EH (cell line): ENCODE measurements at places on chromosomes 11 and 22.

- no peak for DNase-seq
Measured at GRCh38 chr11:122765487-122766131, 72.7 kb upstream of the CRTAM start.

DNA sequence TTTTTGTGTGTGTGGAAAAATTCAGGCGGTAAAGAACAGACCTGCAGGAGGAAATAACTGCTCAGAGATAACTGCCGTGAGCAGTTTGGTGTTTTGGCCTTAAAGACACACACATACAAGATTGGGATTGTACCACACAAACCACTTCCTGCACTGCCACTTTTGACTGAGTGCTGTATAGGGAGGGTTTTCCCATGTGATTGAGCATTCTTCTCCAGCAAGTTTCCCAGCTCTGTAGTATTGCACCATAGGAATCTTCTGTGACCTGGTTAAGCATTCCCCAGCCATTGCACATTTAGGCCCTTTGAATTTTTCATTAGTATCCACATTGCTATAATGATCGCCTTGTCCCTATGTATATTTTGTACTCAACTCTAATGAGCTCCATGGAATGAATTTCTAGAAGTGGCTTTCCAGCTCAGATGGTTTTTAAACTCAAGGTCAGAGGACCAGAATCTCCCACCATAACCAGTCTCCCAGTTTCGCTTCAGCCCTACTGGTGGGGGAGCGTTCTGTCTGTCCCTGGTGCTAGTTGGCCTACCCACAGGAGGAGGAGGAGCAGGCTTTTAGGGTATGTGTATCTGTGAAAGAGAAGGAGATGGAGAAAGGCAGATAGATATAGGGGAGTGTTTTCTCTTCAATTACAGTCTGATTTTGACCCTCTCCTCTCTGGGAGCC, 9.3 kb downstream of the CD82 start:
- DNase-seq: peak; percentile 98

DNA sequence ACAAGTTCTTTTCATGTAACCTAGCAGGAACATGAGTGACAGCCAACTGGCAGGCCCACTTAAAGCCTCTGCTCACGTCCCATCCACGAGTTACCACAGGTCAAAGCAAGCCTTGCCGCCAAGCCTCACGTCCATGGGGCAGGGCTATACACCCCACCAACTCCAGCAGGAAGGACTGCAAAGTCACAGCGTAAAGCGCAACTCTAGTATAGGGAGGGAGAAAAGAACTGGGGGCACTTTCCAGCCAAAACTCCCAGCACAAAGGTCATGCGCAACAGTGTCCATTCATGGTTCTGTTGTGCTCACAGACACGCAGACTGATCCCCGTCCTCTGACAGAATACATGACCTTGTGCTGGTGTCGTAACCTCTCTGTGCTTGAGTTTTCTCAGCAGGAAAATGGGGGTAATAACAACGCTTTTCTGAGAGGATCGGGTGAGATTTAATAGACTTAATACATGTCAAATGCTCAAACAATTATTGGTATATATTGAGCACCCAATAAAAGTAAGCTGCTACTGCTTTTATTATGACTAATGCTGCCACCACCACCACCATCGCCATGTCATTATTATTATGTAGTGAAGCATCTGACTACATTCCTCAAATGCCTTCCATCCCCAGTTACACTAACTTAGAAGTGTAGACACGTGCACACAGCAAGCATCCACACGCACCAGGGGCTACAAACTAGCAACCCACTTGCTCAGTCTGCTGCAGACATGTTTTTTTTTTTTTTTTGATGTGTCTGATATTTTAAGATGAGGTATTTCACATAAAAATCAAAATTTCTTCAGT, 104.4 kb upstream of the PARVA start:
- peak; percentile 90 for DNase-seq

DNA sequence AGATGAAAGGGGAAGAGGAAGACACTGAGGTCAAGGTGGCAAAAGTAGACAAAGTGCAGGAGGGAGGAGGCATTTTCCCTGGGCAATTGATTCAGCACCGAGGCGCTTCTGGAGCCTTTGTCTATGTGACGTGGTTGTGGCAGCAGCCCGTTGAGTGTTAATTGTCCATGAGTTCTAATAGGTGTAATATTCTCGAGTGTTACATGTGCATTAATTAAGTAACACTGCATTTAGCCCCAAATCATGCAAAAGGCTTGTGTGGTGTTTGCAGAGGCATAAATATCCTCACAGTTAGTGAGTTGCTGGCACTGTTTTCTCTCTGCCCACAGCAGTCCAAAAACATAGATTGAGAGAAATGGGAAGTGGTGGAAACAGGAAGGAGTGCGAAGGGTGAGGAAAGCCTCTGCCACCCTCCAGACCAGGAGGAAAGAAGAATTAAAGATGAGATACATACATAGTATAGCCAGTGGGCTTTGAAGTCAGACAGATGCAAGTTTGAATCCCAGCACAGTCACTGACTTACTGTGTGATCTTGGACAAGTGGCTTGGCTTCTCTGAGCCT, 361.2 kb downstream of the MN1 start:
- DNase-seq: no peak

DNA sequence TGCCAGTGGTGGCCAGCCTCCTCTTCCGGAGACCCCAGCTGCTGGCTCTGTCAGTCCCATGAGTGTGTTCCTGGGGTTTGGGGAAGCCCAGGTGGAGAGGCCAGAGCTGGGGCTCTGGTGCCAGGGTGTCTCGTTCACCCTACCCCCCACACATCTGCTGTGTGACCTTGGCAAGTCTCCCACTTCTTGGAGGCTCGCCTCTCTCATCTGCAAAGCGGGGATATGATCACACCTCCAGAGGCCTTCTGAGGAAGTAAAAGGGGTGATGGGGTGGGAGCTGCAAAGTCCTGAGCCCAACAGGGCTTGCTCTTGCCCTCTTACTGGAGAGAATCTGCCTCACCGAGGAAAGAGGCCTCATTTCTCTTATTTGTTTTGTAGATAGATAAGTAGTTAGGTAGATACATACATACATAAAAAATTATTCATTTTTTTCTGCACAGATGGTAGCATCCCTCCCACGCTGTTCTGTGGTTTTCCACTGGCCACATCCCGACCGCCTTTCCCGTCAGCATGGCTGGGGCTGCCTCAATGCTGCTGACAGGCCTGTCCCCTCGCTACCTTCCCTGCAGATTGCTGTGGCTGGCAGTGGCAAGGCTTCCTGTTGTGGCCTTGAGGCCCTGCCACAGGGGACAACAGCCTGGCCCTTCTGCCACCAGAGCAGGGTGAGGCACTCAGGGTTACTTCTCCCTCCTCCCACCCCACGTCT, 23.9 kb downstream of the MYO7A start:
- DNase-seq: no peak

GRCh38 chr22:50138988-50139387, 31.5 kb upstream of the PANX2 start:
- no peak for DNase-seq

GRCh38 chr11:23097891-23098290, 237.6 kb upstream of the CCDC179 start:
- no peak for DNase-seq

GRCh38 chr11:35363854-35364780, 55.2 kb downstream of the SLC1A2 start:
- peak; percentile 95 for DNase-seq

DNA sequence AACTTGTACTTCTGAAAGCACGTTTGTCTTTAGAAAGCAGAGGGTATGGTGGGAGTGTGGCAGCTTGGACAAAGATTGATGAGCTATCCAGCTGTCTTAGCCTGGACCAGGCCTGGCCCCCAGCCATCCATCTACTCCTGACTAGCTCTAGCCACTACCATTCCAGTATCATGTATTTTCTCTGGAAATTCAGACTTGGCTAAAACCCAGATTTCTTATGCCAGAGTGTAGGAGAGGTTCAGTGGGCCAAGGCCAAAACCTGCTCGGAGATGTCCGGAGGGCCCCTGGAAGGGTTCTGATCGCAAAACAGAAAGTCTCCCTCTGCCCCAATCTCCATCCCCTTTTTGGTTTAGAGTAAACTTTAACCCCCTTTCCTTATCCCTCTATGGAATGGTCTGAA, 24.8 kb upstream of the MTCH2 start:
- DNase-seq: no peak

- peak; percentile 27 for DNase-seq
Measured at GRCh38 chr22:25540166-25540907, 24.1 kb upstream of the GRK3 start.

DNA sequence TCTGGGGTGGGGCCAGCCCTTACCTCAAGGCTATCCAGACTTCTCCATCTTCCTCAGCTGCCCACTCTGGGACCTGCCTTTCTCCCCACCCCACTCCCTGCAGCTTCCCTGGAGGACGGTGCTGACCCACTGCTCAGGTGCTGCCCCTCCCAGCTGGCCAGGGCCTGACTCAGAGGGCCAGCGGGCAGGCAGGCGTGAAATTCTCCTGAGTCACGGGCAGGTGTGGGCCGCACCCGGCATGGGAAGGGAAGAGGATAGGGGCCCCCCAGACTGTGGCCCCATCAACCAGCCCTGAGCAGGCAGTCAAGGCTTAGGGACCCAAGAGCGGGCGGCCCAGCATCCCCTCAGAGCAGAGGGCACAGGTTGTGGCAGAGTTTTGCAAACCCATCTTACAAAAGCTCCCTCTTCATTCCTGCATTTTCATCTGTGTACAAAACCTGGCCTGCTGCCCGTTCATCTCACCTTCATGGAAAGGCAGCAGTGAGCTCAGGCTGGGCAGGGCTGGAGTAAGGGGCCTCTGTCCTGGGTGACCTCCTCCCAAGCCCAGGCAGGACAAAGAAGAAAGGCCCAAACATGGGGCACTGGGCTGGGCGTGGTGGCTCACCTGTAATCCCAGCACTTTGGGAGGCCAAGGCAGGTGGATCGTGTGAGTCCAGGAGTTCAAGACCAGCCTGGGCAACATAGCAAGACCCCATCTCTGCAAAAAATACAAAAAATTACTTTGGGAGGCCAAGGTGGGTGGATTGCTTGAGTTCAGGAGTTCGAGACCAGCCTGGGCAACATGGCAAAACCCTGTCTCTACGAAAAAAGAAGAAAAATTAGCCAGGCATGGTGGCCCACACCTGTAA, 6.1 kb downstream of the RHOD start:
- DNase-seq: no peak

- DNase-seq: peak; percentile 65
Measured at GRCh38 chr11:102293873-102294601, 23.2 kb upstream of the BIRC3 start.

DNA sequence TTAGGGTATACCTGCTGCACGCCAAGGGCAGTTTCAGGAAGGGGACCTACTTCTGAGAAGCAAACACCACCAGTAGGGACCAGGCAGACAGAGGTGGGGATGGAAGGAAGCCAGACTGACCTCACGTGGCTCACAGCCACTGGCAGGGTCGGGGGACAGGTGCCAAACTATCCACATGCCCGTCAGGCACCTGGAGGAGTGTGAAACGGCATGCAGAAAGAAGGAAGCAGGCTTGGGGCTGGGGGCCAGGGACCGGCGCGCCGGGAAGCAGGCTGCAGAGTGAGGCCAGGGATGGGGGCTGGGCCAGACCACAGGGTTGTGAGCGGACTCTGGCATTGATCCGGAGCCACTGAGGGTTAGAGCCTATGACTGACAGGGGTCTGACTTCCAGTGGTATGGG, 47.5 kb downstream of the CDKN1C start:
- no peak for DNase-seq

- DNase-seq: no peak
Measured at GRCh38 chr22:17921871-17922821, 102.2 kb downstream of the MICAL3 start.

DNA sequence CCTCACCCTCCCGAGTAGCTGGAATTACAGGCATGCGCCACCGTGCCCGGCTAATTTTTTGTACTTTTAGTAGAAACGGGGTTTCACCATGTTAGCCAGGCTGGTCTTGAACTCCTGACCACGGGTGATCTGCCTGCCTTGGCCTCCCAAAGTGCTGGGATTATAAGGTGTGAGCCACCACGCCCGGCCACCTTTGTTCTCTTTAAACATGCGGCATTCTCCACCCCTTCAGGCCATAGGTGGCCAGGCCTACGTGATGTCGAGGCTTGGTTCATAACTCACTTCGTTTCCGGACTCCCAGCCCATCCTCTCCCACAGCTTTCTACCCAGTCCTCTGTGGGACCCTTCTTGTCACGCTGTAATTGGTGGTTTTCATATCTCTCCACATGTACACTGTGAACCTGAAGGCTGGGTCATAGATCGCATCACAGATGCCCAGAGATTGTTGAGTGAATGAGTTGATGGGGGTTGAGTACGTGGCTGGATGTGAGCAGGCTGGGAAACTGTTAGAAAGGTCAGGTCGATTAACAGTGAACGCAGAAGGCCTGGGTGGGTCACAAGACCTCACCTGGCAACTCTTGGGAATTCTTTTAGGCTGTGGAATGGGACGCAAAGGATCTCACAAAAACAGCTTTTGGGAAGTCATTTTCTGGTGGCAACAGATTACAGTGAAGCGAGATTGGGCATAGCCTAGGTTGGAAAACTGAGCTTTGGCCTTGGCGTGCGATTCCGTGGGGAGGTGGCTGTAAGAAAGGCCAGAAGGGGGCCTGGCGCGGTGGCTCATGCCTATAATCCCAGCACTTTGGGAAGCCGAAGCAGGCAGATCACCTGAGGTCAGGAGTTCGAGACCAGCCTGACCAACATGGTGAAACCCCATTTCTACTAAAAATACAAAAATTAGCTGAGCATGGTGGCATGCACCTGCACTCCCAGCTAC, 44.5 kb downstream of the ST14 start:
- DNase-seq: no peak

DNA sequence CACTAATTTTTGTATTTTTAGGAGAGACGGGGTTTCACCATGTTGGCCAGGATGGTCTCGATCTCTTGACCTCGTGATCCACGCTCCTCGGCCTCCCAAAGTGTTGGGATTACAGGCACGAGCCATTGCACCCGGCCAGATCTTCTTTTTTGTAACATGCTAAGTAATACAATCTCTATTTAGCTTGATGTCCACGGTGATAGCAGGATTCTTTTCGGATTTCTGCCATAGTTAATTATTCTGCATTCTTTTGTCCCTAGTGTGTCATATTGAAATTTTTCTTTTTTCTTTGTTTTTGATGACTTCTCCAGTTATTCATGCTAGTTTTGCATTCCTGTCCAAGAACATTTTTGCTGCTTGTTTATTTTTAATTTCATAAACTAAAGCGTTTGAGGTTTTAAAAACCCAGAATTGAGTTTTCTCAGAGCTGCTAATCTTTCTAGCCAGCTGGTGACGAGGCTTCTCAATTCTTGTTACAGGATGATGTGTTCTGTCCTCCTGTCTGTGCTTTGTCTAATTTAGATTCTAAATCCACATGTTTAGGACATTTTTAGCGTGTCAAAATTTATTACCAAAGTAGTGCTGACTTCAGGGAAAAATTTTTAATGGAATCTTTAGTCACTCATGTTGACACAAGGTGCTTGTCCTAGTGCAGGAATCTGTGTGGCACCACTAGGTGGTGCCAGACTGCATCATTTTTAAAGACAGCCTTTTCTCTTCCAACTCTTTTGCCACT, 21.8 kb downstream of the NF2 start:
- DNase-seq: peak; percentile 88

GRCh38 chr11:65576232-65576866, 496 bp downstream of the EHBP1L1 start:
- no peak for DNase-seq

- no peak for DNase-seq
Measured at GRCh38 chr11:69830086-69830485, 10.9 kb upstream of the FGF3 start.
